ENCODE measurements at places on chromosomes 7 and 10.

GRCh38 chr7:2519119-2519930, at the start of gene LFNG:
Gene LFNG, plus strand, starts transcription at chr7:2519774. Its CDS starts 88 bp downstream, at chr7:2519862.
- peak; percentile 93 for DNase-seq

GRCh38 chr10:131532291-131532690, 220.8 kb upstream of the TCERG1L start:
- DNase-seq: no peak

DNA sequence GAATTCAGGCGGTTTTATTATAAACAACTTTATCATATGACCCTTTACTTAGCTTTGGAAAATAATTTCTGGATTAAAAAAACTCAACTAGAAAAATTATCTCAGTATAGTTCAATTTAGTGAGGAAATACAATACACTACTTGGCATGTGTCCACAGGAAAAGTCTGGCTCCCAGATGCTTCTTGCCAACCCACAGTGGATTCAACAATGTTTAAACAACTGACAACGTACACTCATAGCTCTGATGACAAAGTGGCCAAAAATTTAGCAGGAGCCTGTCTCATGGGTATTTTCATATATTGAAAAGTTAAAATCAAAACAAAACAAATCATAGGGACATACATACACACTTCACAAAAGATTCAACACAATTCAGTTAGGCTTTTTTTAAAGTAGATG, 158.8 kb downstream of the SKAP2 start:
- no peak for DNase-seq

GRCh38 chr7:93044147-93044810, 73.5 kb downstream of the SAMD9 start:
- DNase-seq: no peak

- no peak for DNase-seq
Measured at GRCh38 chr7:42689626-42690025, 222.2 kb downstream of the C7orf25 start.

DNA sequence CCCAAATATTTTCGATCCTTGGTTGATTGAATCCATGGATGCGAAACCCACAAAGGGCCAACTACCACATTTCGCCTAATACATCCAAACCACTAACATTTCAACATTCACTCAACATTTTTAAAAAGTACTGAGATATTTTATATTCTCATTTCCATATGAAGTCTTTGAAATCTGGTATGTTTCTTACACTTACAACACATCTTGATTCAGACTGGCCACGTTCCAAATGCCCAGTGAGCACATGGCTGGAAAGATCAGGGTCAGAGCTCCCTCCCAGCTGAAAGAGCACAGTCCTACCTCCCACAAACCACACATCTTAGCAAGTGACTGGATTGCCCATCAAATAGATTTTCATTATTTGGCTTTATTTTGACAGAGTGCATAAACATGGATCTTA, 18.9 kb downstream of the NCAPG2 start:
- no peak for DNase-seq

DNA sequence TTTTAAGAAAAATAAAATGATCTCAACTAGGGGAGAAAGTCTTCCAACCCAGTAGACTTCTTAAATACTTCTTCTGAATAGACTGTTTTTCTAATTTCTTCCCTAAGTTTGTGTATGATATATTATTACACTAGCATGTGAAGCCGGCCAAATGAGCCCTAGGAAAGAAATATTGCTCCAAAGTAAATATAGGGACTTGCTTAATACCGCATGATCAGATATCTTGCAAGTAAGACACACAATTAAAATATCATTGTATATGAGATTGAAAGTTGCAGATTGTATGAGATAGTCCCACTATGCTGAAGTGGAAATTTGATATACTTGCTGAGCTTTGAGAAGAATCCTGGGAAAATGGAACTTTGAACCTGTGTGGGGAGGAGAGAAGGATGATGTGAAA, 225.7 kb downstream of the BAMBI start:
- DNase-seq: no peak

DNA sequence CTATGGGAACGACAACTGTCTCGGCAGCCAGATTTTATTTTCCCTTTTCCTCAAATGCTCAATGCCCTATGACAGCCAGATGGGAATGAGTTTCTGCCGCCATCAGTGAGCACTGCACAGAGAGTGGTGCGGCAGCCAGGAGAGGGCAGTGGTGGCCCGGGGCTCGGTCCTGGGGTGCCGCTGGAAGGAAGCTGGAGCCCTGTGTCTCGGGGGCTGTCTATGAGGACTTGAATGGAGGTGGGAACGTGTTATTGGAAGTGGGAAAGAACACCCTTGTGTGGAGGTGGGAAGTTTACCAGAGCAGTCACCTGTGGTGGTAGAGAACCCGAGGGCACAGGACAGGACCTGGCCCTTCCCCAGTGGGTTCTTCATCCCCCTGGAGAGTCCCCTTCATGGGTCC, 35.8 kb downstream of the JAKMIP3 start:
- DNase-seq: no peak

DNA sequence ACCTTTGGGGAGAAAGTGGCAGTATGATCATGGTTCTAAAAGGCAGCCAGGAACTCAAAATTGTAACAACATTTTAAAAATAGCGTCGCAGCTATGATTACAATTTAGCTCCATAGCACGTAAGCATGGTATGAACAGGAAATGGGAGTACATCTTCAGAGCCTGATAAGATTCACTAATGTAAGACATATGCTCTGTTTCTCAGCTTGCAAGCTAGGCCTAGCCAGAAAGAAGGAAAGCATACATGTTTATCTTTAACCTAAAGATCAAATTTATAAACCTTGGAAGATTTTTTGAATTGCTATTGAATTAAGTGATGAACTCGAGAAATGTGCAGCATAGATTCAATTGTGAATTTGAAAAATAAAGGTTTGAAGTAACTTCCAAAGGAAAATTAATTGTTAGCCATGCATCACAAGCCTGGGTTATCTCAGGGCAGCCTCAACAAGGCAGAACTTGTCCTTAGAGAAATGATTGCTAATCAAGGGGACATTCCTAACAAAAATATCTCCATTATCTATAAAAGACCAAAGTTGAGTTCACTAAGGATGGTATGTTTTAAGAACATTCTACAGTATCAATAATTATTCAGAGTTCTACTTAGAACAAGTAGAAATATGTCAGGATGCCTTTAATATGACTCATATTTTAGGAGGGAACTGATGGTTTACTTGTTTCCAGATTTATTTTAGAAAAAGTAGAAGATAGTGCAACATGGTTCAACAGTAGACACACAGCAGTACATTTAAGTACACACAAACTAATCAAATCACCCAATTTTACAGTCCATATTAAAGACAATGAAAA, 38.8 kb upstream of the SEPTIN7 start:
- DNase-seq: no peak

DNA sequence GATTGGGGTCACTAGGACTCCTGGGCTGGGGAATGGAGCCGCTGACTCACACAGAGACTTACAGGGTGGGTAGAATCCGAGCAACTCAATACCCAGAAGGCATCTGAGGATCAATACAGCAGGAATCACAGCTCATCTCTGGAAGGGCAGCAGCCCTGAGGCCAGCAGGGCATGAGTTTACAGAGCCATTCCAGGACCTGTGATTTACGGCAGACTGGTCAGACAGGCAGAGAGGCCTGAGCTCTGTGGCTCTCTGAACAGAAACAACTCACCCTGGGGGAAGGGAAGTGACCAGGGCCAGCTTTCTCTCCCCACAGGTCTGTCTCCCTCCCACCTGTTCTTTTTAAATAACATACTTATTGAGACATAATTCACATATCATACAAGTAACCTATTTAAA, 88.2 kb upstream of the CXCL12 start:
- no peak for DNase-seq

GRCh38 chr10:11527691-11528255, 83.7 kb downstream of the USP6NL start:
- DNase-seq: no peak

DNA sequence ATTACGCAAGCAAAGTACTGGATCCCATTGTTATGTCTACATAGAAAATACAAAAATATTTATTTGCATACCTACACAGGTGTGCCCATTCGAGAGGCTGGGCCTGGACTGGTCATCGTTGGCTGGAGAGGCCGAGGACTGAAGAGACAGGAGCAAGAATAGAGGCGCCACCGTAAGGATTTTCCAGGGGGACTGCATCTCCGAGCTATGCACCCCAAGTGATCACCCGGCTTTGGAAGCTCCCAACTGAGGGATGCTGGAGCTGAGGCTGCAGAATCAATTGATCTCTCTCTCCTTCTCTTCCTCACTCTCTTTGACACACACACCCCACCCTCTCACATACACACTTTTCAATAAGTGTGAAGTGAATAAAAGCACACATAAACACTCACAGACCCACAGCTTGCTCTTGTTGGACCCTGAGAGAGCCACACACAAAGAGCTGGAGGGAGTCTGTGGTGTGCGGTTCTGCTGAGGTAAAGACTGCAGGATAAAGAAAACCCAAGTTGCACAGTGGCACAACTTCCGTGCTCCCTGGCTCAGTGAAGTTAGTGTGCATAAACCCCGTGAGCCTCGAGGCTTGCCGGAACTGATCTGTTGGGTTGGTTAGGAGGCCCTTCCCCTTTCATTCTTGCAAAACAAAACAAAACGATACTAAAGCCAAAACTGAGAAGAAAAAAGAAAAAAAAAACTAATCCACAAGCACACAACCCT, at the start of gene AOAH:
TSS of gene AOAH (minus strand) at position 544 of the 714 bp plus-strand sequence. CDS start at position 198, 346 bp downstream.
- DNase-seq: peak; percentile 66

DNA sequence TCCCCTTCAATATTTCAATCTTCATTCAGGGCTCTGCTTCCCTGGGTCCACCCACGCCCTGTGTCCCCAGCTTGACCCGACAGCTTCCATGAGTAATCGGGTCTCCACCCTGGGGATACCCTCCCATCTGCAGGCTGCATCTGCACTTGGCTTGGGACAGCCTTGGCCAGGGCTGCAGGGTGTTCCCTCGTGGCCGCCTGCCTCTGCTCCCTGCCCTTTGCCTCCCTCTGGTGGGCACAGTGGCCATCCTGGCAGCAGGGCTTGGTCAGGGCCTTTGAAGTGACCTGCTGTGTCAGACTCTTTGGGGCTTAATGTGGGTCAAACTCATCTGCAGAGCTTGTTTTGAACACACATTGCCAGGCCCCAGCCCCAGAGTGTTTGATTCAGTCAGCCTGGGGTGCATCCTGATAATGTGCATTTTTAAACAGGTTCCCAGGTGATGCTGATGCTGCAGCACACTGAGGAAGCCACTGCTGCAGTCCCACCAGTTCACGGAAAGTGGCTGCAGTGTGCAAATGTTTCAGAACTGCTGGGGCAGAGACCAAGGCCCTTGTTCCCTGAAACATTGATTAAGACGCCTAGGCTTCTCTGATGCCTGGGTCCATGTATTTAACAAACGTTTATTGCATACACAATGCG, 80.7 kb upstream of the SEC61G start:
- DNase-seq: no peak

GRCh38 chr10:78130966-78131710, 97.5 kb downstream of the RPS24 start:
- no peak for DNase-seq

DNA sequence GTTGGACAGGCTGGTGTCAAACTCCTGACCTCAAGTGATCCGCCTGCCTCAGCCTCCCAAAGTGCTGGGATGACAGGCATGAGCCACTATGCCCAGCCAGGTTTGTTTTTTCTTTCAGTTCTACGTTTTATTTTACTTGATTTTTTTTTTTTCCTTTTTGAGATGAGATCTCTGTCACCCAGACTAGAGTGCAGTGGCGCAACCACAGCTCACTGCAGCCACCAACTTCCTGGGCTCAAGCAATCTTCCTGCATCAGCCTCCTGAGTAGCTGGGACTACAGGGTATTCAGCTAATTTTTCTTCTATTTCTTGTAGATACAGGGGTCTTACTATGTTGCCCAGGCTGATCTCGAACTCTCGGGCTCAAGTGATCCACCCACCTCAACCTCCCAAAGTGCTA, 24.3 kb downstream of the GDI2 start:
- DNase-seq: no peak

GRCh38 chr10:45476559-45476958, 102.5 kb downstream of the ALOX5 start:
- DNase-seq: no peak

DNA sequence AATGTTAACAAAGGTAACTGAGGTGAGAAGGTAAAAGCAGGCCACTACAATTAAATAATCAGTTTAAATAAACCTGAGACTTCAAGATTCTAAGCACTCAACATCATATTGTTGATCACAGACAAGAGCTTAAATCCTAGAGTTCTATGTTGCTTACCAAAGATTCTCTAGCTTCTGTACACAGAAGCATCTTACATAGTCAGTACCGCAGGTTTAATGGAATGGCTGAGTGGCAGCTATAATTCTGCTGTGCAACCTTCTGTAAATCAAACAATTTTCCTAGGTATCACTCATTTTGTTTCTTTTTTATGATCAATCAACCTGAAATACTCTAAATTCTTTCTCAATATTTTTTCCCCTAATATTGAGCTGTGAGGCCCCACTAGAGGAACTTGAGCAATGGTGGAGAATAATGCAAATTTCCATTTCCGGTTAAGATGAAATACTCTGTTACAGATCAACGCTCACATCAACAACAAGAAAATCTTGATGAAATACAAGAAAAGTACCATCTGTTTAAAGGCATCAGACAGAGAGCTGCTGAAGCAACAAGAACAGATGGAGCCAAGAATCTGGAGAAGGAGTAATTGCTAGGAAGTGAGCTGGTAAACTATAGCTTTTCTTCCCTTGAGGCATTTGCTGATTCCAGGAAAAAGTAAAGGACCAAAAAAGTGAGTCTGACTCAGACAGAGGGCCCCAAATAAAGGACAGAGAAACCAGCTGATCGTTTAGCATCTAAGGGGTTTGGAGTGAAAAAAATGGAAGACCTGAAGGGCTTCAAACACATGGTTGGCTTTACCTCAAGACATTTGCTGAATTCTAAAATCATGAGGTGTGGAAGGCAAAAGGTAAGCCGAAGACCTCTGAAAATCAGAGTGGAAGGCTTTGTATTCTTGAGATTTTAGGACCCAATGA, 22.6 kb downstream of the PNPLA8 start:
- DNase-seq: no peak

DNA sequence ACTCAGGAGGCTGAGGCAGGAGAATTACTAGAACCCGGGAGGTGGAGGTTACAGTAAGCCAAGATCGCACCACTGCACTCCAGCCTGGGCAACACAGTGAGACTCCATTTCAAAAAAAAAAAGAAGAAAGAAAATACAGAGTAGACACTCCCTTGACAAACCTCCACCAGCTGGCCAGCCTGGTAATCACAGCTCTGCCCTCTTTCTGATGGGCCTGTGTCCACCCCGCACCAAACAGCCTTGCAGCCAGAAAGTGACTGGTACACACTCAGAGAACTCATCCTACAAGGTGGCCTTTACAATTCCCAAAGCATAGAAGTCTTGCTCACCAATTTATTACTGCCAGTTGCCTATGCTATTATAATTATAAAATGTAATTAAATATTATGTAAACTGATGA, 66.6 kb downstream of the COBL start:
- no peak for DNase-seq

GRCh38 chr10:109984013-109984412, 23.8 kb upstream of the ADD3 start:
- DNase-seq: no peak
